ENCODE measurements at places on chromosomes 11 and 22.

DNA sequence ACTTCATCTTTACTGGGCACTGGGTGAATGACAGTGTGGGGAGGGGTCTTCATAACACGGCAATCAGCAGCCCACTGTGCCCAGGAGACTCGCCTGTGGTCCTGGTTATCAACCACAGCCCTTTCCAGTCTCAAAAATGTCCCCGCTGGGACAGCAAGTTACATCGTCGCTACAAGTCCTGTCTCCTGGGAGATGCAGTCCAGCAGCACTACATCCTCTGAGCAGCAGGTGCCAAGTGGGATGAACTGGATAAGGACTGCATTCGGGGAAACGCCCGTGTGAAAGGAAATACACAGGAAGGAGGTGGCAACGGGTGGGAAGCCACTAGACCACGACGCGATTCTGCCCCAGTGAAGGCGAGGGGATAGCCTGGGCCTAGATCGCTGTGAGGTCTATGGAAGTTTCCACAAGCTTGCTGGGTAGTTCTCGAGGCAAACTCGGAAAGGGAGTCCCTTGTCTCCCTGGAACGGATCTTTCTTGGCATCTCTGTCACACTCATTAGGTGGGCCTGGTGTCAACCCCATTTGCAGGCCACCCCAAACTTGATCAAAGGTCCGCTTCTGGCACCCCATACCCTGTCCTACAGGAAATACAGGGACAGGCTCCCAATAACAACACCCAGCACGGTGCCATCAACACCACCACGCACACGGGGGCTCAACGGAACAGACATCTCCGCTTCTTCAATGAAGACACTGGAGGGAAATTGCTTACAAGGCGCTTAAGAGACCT is 4.4 kb downstream of the ASCL2 start:
- no peak for DNase-seq

GRCh38 chr11:65555693-65556231 is 2.4 kb downstream of the LTBP3 start:
- no peak for DNase-seq

DNA sequence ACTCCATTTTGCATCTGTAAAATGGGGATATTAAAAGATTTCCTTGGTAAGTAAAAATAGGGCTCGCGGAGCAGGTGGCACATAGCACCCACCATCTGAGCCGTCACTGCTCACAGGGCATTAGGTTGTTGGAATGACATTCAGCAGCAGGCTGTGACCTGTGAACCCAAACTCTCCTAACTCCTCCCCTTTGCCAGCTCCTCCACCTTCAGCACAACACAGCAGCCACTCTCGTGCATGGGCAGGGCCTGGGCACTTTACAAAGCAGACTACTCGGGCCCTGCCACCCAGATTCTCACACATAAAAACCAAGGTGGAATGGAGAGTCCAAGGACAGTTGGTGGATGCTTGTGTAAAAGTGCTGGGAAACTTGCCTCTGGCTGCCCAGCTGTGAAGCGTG is 77.2 kb downstream of the FLI1 start:
- no peak for DNase-seq

DNA sequence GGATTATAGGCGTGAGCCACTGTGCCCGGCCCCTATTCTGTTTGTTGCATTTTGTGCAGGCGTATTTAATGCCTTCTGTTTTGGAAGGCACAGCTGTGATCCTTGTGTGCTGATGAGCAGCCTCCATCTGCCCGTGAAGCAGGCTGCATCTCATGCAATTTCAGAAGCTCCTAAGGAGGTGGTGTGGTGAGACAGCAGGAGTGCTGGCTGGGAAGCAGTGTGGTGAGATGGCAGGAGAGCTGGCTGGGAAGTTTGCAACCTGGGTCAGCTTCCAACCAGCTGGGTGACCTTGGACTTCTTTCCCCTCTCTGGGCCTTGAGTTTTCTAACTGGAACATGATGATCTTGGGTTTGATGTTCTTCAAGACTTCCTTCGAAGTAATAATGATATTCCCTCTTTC is 525.1 kb downstream of the TBC1D22A start:
- no peak for DNase-seq

DNA sequence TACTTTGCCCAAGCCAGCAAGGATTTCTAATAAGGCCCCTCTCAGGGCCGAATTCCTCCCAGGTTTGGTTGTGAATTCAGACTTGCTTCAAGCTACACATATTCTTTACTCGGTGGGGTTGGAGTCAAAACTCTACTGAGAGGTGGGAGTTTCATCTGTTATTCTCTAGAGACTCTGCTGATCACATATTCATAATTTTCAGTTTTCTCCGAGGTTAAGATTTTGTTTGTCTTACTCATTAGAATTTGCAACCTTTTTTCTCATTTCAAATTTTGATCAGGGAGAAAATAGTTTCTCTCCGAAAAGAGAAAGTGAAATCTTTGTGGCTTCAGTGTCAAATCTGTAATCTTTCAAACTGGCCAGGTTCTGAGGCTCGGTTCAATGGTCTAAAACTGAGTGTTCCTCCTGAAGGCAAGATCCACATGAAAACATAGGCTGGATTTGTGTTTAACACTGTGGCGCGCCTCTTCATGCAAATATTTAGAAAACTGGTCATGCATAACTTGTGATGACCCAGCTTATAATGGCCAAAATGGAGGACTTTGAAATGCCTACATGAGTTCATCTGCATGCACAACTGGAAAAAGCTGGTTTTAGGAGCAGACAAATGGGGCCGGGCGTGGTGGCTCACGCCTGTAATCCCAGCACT is 21.5 kb upstream of the GSTP1 start:
- DNase-seq: no peak

DNA sequence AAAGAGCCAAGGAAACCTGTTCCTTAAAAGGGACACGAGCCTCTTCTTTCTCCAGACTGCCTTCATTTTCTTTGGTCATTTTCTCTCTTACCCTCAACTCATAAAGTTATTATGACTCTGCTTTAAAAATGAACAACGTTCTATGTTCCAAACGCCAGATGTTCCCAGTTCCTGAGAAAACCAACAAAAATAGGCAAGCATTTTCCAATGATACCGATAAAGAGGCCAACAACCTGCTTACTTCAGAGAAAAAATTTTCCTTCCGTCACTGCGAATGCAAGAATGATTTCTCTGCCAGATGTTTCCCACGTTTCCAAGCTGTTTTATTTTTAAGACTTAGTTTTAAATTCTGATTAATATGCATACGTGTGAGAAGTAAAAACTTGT is 315 bp upstream of the TRPC6 start:
- no peak for DNase-seq

Measured in activated naive CD4-positive, alpha-beta T cell treated with anti-CD3 and anti-CD28 coated beads, Interleukin-2, amount 10 ng/mL, durations not matched to agents 7 days and 5 days (primary cell).